ENCODE measurements at places on chromosomes 11 and 22.

DNA sequence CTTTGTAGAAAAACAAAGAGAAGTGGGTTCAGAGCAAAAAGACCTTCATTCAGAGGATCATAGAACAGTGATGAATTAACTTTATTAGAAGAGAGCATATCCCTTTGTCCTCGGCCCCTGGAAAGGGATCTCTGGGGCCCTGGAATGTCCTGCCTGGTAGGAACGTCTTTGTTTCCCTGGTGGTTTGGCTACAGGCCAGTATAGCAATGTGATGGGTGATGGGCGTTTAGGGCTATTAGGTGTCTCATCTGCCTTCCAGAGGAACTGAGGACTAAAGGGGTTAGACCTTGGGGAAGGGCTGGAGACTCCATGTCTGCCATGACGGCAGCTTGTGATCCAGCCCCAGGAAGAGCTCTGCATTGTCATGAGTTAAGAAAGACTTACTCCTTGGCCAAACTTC is 9.1 kb downstream of the APOL4 start:
- no peak for DNase-seq

DNA sequence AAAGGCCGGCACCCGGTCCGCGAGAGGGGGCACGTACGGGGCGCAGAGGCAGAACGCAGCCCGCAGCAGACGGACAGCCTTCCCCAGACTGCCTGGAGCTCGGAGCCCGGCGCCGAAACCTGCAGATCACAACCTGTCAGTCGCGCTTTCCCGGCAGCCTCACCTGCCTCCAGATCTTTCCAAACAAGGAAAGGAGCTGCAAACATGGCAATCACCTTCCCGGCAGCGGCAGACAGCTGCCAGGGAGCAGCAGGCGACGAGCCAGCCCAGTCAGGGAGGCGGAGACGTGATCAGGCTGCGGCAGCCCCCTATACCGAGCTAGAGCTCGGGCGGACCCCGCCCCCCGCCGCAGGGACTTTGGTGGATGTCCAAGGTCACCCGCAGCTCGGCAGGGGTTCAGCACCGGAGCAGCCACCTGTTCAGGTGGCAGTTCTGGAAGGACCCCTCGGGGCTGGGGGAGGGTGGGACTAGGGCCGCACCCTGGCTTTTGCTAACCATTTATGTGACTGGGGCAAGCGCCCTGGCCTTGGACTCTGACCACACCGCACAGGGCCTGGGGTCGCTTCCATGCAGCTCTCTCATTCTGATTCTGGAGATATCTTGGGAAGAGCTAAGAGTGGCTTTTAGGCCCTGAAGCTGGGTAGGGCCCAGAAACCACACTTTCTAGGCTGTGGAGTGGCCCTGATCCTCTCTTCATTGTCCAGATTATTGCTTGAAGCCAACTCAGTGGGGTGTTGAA is 143.8 kb downstream of the NECTIN1 start:
- DNase-seq, result no peak

GRCh38 chr11:34407121-34407813 is 31.5 kb upstream of the CAT start:
- DNase-seq, result no peak

- DNase-seq, result no peak
Observed at GRCh38 chr11:102389253-102389652, 42.2 kb downstream of the BIRC2 start.

- DNase-seq, result no peak
Observed at GRCh38 chr22:46537225-46537945, at the start of gene CELSR1. CELSR1 (minus strand) TSS chr22:46537620; CDS start chr22:46537170, 450 bp downstream.

DNA sequence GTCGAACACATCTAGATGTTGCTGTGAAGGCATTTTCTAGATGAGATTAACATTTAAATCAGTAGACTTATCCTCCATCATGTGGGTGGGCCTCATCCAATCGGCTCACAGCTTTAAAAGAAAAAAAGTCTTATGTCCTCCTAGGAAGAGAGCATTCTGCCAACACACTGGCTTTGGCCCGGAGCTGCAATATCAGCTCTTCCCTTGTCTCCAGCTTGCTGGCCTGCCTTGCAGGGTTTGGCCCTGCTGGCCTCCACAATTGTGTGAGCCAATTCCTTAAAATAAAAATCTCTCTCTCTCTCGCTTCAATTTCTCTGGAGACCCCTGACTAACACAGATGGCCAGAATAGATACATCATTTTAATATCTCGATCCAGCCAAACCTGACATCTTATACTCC is 13.1 kb upstream of the ABCC8 start:
- DNase-seq, result no peak

- DNase-seq, result no peak
Observed at GRCh38 chr11:125394296-125394695, 101.8 kb downstream of the FEZ1 start.

- DNase-seq, result no peak
Observed at GRCh38 chr22:19961201-19961580, 19.6 kb upstream of the TXNRD2 start.

DNA sequence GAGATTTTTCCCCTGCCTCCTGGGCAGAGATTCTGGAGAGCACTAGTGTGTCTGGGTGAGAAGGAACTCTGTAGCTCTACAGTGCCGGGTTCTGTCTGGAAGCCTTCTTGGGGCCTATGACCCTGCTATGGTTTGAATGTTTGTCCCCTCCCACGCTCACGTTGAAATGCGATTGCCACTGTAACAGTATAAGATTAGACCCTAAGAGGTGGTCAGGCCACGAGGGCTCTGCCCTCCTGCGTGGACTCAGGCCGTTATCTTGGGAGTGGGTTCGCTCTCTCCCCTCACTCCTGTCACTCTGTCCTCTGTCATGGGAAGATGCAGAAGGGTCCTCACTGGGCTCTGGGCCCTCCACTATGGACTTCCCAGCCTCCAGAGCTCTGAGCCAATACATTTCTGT is 3.5 kb downstream of the AP5B1 start:
- DNase-seq, result no peak

GRCh38 chr11:95680169-95680929 is 109.2 kb downstream of the FAM76B start:
- DNase-seq, result peak; percentile 36

GRCh38 chr22:46865642-46866041 is 103.2 kb downstream of the TBC1D22A start:
- no peak for DNase-seq

DNA sequence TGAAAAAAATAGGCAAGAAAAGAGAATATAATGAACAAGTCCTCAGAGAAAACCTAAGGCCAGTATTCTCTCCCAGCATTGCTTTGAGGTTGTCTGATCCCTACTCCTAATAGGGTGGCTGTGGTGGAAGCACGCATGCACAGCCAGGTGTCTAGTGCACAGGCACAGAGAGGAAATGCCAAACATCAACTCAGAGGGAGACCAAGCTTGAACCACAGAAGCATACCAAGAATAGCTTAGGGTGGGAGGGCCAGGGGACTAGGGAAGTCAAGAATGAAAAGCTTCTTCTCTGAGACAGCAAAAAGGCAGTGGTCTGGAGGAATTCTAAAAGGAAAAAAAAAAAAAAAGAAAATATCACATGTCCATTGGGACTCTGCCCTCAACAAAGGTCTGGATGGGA is 244.1 kb upstream of the API5 start:
- DNase-seq, result no peak

GRCh38 chr11:93646399-93646798 is 15.1 kb upstream of the CEP295 start:
- DNase-seq, result no peak

GRCh38 chr11:11568651-11569229 is 53.1 kb downstream of the GALNT18 start:
- no peak for DNase-seq

DNA sequence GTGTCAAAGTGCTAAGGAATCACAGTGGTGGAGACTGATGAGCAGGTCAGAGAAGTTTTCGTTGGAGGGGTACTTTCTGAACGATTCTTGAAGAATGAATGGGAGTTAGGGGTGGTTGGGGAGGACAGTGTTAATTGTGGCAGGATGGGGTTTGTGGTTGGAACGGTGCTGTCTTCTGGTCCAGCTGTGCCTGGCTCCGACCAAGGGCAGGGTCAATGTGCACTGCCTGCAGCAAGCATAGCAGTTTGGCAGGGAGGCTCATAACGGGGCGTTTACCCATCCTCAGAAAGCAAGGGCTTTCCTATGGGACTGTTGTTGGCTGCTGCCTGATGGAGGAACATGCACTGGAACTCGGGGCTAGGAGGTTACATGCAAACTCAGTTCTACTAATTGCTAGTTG is 265.8 kb downstream of the KIRREL3 start:
- no peak for DNase-seq

GRCh38 chr22:33659448-33659847 is 260.8 kb downstream of the LARGE1 start:
- no peak for DNase-seq

- DNase-seq, result no peak
Observed at GRCh38 chr11:110355011-110355744, 58.8 kb upstream of the RDX start.

DNA sequence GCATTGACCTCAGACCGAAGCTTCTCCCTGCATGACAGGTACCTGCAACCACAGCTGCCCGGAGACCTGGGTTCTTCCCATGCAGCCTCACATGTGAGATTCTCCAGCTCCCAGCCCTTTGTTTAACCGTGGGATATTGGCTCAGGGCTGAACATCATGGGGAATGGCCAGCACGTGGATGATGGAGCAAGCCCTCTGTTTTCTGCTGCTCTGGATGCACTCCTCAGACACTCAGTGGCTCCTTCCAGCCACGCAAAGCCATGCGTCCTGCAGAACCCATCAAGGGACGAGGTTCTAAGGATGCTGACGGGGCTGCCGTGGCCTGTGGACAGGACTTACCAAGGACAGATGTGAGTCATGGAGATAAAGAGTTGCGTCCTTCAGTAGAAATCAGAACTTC is 639.1 kb downstream of the BRD1 start:
- DNase-seq, result no peak

GRCh38 chr11:112628676-112629075 is 332.5 kb upstream of the NCAM1 start:
- no peak for DNase-seq

GRCh38 chr22:44305888-44306287 is 6.9 kb downstream of the SHISAL1 start:
- no peak for DNase-seq

DNA sequence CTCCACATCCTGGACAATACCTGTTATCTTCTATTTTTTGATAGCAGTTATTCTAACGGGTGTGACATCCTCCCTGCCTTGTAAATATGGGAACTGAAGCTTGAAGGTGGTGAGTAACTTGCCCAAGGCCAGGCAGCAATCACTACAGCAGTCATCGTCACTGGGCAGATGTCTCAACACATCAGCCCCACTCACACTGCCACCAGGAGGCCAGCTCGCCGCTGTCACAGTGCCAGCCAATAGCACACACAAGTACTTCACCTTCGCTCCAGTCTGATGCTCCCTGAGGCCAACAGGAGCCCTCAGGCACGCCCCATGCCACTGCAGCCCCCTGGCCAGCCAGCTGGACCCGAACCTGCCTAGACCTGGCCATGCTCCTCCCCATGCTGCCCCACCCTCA is 4.9 kb upstream of the TTLL1 start:
- no peak for DNase-seq

DNA sequence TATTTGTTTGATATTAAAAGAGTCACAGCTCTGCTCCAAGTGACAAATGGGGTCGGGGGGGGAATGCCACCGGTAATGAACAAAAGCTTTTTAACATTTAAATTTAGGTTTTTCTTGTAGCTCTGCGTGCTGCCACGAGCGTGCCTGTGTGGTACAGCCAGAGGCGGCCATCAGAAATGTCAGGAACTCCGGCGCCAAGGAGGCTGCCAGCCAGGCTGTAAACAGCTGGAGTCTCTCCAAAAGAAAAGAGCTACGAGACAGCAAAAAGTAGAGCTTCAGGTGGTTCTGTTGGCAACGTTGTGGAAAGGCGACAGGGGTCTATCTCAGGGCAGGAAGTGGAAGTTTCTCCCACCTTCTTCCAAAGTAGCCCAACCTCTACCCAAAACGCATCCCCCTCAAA is 532.8 kb downstream of the OPCML start:
- DNase-seq, result no peak

GRCh38 chr22:27514601-27515523 is 286.7 kb downstream of the MN1 start:
- no peak for DNase-seq

GRCh38 chr11:107184986-107185385 is 166.7 kb upstream of the GUCY1A2 start:
- DNase-seq, result no peak

DNA sequence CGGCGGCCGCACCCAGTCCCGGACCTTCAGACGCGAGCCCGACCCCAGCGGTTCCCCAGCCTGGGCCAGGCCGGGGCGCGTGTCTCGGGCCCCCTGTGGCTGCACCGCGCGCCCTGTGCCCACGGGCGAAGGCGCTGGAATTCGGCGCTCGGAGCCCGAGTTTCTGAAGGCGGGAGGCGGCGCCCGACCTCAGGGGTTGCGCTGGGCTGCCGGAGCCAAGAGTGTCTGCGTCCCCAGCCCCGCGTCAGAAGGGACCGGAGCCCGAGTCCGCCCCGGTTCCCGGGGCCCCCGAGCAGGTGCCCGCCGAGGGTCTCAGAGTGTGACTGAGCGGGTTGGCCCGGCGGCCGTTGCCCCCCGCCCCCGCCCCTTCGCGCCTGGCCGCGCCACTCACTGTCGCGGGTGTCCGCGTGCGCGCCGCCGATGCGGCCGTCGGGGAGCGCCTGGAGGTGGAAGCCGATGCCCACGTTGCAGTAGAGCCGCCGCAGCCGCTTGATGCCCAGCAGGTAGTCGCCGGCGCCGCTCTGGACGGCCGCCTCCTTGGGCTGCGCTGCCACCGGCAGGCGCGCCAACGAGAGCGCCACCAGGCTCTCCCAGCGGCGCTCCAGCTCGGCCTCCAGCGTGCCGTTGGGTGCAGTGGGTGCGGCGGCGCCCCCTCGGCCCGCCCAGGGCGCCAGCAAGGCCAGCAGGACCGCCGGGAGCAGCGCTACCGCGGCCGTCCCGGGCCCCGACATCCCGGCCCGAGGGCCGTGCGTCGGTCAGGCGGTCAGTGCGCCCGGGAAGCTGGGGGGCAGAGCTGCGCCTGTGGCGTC is 583 bp downstream of the FGF4 start:
- DNase-seq, result no peak

- DNase-seq, result no peak
Observed at GRCh38 chr11:134363592-134363991, 31.8 kb downstream of the GLB1L2 start.

DNA sequence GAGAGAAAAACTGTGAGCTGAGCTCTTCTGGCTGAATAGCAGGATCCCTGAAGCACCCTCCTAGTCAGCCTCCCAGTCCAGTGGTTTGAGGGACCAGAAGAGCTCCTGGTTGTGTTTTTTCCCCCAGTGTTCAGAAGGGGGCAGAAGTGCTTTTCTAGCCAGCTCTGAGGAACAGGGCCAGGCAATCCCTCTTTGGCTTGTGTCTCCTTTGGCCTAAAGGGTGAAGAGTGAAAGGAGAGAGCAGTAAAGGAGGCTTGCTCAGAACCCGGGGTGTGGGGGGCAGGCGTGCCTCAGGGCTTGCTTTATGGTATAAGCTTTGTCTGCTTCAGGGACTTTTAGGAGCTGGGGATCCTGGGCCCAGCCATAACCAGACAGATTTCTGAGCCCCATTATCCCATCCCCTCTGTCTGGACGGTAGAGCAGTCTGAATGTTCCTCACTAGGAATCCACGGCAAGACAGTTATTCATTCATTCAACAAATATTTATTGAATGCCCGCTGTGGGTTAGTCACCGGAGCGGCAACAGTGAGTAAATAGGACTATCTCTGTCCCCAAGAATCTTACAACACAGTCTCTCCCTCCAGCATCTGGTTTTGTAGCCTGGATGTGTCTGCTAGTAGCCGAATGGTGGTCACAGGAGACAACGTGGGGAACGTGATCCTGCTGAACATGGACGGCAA is 14.5 kb downstream of the ACP2 start:
- no peak for DNase-seq

All from amniotic stem cell (primary cell).